ENCODE measurements at places on chromosomes 16 and 17.

DNA sequence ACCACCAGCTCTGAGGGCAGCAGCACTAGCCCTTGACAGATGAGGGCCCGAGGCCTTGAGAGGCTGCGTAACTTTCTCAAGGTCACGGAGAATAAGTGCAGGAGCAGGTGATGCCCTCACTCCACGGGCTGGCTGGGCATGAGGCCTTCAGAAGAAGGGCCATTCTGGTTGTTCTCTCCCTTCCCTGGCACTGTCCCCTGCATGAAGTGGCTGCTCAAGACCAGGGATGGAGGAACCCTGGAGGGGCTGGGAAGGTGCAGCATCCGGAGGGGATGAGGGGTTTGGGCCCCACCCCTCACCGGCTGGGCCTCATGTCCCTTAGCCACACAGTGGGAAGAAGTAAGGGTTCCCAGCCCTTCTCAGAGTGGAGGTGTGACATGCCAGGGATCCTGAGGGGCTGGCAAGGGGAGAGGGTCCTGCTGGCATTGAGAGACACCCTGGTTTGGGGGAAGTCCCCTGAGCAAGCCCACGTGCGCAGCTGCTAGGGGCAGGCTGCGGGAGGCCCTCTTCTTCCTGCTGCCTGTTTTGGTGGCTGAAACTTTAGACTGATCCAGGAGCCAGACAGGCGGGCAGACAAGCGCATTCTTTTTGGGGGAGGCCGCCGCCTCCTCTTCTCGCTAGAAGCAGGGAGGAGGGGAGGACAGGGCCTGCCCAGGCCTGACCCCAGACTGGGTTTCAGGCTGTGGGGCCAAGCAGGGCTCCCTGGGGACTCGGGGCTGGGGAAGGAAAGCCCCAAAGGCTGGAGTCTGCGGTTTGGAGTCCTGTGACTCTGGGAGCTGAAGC is 74.0 kb downstream of the N4BP1 start:
- DNase-seq: no peak

GRCh38 chr16:9447699-9448098 is 356.3 kb downstream of the HAPSTR1 start:
- no peak for DNase-seq

GRCh38 chr16:5060073-5060641 is 5.6 kb downstream of the C16orf89 start:
- DNase-seq: no peak

- DNase-seq: no peak
Measured at GRCh38 chr17:7951143-7951792, 19.3 kb downstream of the CNTROB start.

- peak; percentile 80 for DNase-seq
Measured at GRCh38 chr17:7843536-7844291, 9.7 kb downstream of the KDM6B start.

DNA sequence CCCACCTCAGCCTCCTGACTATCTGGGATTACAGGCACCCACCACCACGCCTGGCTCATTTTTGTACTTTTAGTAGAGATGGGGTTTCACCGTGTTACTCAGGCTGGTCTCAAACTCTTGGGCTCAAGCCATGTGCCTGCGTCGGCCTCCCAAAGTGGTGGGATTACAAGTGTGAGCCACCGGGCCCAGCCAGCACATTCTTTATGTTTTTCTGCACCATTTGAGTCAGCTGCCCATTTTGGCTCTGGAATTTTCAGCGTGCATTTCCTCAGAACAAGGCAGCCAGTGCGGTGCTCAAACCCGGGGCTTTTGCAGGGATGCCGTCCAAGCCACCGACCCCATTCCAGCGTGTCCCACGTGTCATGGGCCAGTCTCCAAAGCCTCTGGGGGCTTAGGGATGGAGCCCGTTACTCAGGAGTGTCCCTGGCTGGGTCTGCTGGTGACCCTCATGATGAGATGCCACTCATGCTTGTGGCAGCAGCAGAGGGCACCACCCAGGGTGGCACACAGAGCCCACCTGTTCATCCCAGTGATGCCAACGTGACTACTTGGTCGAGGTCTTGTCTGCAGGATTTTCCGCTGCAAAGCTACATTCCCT is 3.7 kb upstream of the RAB40C start:
- DNase-seq: no peak

- DNase-seq: no peak
Measured at GRCh38 chr16:10242916-10243315, 60.7 kb upstream of the GRIN2A start.

DNA sequence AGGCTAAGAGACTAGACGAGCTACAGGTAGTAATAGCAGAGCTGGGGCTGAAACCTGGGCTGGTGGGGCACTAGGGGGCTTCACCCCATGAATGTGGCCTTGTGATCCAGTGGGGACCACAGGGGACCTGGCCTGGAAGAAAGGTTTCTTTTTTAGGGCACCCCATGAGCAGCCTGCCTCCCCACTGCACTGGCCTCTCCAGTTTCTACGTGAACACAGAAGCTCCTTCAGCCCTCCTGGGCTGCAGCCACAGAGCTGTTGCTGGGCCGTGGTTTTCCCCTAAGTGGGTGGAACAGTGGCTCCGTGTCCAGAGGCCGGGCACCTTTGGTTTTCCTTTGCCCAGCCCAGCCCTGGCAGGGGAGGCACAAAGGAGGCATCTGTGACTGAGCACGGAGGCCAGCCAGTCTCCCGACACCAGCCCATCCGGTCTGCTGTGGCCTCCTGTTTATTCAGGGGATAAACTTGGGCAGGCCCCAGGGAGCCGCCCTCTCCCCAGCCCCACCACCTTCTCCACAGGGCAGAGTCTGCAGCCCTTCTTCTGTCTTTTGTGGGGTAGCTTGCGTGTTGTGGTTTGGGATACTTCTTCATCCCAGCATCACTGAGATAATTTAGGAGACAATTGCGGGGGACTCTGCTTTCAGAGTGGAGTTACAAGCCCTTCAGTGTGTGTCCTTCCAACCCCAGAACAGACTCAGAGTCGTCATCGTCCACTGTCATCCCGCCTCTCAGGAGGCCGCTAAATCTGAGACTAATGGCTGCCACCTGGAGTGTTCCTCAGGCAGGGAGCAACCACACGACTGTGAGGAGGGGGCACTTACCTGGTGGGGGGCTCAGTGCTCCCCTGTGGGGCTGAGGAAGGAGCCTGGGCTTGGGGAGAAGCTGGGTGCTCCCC is 85.3 kb downstream of the RAB11FIP4 start:
- no peak for DNase-seq

- no peak for DNase-seq
Measured at GRCh38 chr17:28828294-28829040, 14.1 kb downstream of the FAM222B start.

GRCh38 chr16:2913603-2914002 is 1.9 kb downstream of the FLYWCH1 start:
- no peak for DNase-seq

- no peak for DNase-seq
Measured at GRCh38 chr17:16313139-16314090, 39.9 kb downstream of the CENPV start.

GRCh38 chr16:13425836-13426235 is 494.1 kb upstream of the ERCC4 start:
- no peak for DNase-seq

- DNase-seq: no peak
Measured at GRCh38 chr16:14199624-14200023, 128.5 kb downstream of the MRTFB start.

- no peak for DNase-seq
Measured at GRCh38 chr16:7597677-7598076, 265.0 kb downstream of the RBFOX1 start.

GRCh38 chr17:33981711-33982601 is 273.1 kb upstream of the CCL2 start:
- DNase-seq: no peak

GRCh38 chr16:48949636-48950035 is 332.0 kb downstream of the CBLN1 start:
- no peak for DNase-seq

GRCh38 chr16:89924925-89925307 is 1.8 kb downstream of the TUBB3 start:
- no peak for DNase-seq

DNA sequence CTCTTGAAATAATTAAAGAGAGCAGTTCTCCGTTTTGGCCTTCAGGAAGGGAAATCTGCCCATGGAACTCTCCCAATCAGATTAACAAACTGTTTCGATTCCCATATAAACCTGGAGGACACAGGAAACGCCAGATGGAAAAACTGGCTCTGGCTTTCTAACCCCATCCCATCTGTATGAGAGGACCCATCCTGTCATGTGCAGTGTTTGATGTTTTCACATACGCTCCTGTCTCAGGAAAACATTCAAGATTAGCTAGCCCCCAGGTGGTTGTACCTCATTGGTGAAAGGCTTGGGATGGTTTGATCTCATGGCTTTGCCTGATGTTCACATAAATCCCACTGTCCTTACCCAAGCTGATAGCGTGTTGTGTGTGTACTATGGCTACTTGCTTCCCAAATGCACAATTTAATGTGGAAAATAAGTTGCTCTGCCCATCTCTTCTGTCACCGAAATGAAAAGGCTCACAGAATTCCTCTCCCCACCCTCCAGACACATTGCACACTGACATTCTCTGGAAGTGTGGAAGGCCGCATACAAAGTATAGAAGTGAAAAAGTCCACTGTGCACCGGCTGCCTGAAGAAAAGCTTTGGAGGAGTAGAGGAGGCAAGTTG is 18.2 kb upstream of the ERN1 start:
- no peak for DNase-seq

GRCh38 chr17:3626831-3627768 is 8.9 kb downstream of the SHPK start:
- no peak for DNase-seq

DNA sequence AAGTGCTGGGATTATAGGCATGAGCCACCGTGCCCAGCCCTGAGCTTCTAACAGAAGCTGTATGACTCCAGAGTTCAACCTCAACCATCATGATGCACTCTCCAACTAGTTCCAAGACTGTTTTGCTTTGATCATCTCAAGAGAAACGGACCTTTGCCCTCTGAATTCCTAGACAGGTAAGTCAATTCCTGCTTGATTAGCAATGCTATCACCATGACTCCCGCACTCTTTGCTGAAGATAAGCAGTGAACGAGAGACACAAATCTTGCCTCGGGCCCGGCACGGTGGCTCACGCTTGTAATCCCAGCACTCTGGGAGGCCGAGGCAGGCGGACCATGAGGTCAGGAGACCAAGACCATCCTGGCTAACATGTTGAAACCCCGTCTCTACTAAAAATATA is 22.2 kb downstream of the ANKFY1 start:
- no peak for DNase-seq

- no peak for DNase-seq
Measured at GRCh38 chr17:38713456-38714075, 8.5 kb downstream of the MLLT6 start.
